ENCODE measurements at places on chromosomes 6 and 20.

GRCh38 chr6:85130743-85131142, 319.1 kb upstream of the NT5E start:
- DNase-seq, result no peak

DNA sequence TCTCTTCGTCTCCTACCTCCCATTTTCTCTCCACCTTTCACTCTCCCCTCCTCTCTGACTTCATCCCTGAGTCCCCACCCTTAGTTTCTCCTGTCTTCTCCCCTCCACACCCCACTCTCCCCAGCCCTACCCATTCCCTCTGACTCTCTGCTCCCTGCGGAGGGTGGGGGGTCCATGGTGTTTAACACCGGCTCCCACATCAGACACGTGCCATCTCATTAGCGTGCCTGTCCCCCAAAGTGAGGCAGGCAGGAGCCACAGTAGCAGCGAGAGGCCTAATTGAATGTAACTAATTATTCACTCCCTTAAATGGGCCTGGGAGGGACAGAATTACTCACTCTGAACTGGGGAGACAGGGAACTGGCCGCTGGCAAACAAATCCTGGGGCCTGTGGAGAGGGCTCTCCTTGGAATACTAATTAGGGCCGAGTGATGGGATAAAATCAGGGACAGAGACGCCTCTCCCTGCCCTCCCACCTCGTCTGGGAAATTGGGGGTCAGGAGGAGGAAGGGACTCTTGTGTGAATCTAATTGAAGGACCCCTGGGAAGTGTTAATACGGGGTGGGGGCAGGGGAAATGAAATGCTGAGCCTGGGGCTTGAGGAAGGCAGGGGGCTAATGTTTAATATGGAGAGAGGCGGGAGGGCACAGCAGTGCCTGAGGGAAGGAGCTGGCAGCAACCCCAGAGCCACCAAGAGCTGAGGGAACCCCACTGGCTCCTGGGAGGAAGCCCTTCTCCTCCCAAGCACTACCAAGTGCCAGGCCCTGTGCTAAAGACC, 17.9 kb downstream of the CD40 start:
- DNase-seq, result no peak

GRCh38 chr6:36688063-36688738, 9.4 kb upstream of the RAB44 start:
- DNase-seq, result no peak

DNA sequence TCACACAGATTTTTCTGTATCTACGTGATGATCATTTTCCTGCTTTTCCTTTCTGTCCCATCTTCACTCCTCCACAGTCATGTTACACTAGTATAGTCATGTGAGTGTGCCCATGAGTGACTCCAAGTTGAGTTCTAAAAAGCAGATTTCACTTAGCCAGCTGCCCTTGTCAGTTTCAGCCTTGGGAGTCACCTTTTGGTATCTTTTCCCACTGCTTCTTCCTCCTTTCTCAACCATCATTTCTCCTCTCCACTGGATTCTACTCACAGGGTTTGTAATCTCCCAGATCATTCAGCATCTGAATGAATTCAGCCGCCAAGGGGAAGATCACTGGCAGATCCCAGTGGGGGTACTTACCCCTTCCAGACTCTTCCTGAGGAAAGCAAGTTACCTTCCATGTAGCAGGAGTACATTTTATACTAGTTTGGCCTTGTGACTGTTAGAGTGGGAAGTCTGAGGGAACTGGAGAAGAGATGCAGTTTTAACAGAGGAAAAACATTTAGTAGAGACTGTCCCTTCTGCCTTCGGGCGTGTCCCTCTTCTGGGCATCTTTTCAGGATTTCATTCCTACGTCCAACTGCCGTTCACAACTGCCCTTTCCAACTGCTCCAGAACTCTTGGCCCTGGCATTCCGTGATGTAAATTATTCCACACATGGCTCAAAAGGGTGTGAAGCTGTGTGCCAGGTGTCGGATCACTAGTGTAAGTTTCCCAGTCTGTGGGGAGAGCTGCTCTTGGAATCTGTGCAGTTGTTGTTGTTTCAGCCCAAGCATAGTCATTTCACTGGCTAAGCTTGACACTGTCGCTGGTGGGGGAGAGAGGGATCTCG, 38.9 kb downstream of the BICRAL start:
- no peak for DNase-seq

- DNase-seq, result no peak
Measured at GRCh38 chr6:92354270-92354829, 1065.0 kb downstream of the EPHA7 start.

DNA sequence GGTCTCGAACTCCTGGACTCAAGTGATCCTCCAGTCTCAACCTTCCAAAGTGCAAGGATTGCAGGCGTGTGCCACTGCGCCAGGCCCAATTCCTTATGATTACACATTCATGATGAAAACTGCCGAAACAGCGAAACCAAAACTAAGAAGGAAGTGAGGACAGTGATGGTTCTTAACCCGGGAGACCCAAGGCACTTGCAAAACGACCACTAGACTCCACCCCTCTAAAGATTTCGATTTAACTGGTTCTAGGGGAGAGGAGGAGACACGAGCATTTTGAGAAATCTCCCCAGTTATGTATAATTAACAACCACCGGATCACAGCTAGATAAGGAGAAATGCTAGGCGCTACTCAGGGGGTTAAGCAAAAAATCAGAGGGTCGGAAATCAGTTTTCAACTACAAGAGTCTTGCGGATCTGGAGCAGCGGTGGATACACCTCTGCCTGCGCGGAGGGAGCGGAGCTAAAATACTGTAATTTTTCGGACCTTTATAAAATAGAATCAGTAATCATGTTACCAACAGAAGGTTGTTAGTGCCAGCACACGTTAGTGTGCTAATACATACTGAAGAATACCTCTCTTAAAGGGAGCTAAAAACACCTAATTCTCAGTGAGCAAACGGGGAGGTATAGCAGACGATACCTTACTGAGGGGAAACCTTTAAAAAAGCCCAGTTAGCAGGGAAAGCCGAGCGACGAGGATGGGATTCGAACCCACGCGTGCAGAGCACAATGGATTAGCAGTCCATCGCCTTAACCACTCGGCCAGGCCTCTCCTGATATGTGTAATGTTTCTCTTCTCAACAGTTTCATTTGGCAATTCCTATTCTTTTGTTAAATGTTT, 60.0 kb upstream of the BTN3A2 start:
- no peak for DNase-seq

GRCh38 chr20:18466574-18466893, 296 bp downstream of the DZANK1 start:
- no peak for DNase-seq

Measured in SHP77 treated with DMSO at 0.1 percent for 48 hours (cell line).